DMS53 (cell line): ENCODE measurements at places on chromosomes 11 and 22.

- no peak for DNase-seq
These were observed 227.2 kb downstream of the FAM76B start for GRCh38 chr11:95562196-95562921.

DNA sequence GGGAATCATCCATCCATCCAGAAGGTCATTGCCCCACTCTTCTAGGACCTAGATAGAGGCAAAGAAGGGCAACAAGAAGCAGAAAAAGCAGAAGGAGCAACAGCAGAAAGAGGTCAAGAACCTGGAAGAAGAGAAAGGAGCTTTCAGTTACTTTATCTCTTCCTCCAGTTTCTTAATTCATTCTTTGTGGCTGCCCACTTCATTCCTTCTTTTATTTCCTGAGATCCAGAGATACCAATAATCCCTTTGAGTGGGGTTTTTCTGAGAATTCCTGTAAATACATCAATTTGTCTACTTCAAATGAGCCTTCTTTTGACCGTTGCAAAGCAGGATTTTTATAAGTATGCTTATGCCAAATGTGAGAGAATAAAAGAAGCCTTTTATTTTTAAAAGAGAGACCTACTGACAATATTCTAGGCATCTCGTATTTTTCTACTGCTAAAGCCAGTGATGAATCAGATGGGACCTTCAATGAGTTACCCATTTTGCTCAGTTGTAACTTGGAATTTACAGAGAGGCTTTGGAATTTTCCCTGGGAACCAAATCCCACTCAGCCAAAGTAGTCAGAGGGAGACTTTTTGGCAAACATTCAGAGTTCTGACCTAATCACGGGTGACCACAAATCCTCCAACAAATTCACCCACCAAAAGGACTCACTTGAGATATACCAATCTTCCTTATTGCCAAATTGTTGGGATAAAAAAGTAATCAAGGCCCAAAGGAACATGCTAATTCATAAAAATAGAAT, 54.9 kb downstream of the ZC3H12C start:
- no peak for DNase-seq

- DNase-seq, result peak; percentile 5
These were observed 717.6 kb upstream of the ANO5 start for GRCh38 chr11:21475276-21475675.

GRCh38 chr11:61689164-61689496, 8.9 kb downstream of the DAGLA start:
- DNase-seq, result peak; percentile 29

GRCh38 chr11:105189581-105189980, 50.0 kb upstream of the CARD18 start:
- no peak for DNase-seq

DNA sequence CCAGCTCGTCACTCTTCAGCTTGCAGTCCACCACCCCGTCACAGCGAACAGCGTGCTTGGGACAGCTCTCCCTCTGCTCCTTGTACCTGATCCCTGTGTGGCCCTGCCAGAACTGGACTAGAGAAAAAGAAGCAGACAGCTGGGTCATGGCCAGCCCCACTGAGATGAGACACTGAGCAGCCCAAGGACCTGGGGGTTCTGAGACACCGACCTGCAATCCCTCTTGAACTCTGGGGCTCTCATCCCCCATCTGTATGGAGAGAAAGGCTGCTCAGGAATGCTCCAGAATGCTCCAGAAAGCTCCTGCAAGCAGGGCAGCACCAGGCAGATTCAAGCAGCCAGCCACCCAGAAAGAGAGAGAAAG, 14.8 kb downstream of the TMPRSS13 start:
- DNase-seq, result no peak
